Renal cortex interstitium (tissue), 15 donors: ENCODE measurements at places on chromosomes 6 and 20.

- DNase-seq, result no peak
Observed at GRCh38 chr20:41889126-41889843, 271.1 kb upstream of the CHD6 start.

GRCh38 chr6:26193467-26194328, 106.5 kb downstream of the HFE start:
- no peak for DNase-seq

DNA sequence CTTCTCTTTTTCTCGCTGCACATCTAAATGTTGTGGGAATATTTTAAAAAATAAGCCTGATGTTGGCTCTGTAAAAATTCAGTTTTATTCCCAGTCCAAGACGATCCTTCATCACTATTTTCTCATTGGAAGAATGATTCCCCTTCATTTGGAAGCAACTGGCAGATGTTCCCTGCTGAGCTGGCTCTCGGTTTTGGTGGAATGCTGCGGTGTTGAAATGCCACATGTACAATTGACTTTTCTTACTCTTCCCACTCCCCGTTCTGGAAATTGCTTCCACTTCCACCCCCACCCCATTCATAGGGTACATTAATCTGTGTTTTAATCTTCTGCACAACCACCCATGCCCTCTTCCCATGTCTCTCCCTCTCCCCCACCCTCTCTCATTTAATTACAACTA, 496.3 kb upstream of the MAP3K7 start:
- DNase-seq, result no peak

- DNase-seq, result no peak
Observed at GRCh38 chr6:26468829-26469228, 11.1 kb downstream of the BTN2A1 start.

- DNase-seq, result no peak
Observed at GRCh38 chr20:61053889-61054288, 198.2 kb upstream of the CDH4 start.

GRCh38 chr6:150220634-150221551, 78.0 kb downstream of the PPP1R14C start:
- DNase-seq, result no peak
